ENCODE measurements at places on chromosomes 7 and 10. TPM values are rescaled to one million over a fixed set of nuclear protein-coding genes. Genes with fewer than 3 reads are reported as not detected.

DNA sequence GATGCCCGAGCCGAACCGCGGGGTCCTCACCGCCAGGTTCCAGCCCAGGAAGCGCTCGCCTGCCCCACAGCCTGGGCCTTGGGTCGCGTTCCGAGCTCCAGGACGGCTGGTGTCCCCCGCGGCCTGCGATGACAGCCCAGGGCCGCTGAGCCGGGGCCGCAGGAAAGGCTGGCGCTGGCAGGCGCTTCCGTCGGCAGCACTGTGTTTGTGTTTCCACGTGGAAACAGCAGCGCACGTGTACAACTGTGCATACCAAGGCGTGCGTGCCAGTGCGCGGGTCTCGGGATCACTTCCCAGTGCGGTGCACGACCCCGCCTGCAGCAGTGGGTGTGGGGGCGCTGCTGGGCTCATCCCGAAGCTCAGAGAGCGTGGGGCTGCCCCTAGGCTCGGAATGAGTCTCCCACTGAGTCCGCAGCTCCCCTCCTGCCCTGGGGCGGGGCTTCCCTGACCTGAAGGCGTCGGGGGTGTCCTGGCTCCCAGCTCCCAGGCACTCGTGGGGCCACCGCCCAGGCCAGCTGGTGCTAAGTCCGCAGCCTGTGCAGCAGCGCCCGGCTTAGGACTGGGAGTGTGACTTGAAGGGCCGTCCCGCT, 17.2 kb downstream of the AP5Z1 start:
- no peak for DNase-seq

DNA sequence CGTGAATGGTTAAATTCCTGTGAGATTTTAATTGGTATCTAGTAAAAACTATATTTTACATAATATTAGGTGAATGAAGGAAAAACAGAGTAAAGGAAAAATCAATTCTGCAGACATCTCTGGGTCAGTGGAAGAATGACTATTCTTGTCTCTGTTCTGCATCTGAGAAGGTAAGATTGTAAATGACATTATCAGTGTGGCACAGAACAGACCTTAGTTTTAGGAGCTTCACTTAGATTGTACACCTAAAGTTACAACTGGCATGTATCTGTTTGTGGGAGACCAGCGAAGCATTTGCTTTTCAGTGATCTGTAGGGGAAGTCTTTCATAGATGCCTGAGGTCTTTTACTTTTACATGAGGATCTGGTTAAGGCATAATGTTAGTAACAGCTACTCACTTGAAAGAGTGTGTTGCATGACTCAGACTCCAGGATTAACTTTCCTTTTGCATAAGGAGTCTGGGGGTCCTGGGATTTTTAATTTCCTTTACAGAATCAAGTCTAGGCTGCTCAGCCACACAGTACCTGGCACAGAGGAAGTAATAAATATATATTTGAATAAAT, 56.2 kb downstream of the JMJD1C start:
- DNase-seq: no peak

- no peak for DNase-seq
These were observed 1.3 kb upstream of the EEF1AKMT2 start for GRCh38 chr10:124792998-124793352.

- DNase-seq: no peak
These were observed 355.2 kb upstream of the LRGUK start for GRCh38 chr7:133771788-133772419.

DNA sequence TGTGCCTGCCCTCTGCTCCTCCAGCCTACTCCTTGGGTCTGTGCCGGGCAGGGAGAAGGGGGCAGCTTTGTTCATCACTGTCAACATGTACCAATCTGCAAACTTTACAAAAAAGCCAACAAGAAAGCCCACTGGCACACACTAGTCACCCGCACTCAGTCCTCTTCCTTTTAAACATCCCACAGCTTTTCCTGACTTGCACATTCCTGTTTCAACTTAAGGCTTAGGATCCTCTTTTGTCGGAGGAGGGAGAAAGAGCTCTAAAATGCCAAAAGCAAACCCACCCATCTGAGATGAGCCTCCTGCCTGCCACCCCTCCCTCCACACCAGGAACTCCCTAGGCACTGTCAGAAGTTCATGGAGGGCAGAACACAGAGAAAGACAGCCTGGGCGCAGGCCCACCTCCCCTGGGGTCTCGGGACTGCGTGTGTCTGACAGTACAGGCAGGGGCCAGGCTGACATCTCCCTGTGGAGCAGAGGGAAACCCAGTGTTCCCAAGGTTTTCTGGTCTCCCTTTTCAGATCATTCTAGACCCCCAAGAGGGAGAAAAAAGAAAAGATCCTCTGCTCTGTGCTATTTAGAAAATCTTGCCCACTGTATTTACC, 5.4 kb downstream of the PDIA4 start:
- no peak for DNase-seq

DNA sequence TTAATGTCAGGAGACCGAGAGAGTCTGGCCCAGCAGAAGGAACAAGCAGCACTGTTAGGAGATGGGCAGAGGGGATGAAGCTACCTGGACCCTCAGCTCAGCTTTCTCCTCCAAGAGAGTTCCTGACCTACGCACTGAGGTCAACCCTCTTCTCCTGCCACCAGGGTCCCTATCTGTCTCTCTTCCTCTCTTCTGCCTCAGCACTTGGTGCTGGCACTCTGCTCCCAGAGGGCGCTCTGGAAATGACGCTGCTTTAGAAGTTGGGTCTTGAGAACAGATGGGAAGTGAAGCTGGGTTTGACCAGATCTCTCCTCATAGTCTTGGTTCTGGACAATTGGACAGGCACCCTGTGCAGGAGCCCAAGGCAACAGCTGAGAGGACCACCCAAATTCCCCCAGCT, 216.0 kb upstream of the AGK start:
- no peak for DNase-seq

DNA sequence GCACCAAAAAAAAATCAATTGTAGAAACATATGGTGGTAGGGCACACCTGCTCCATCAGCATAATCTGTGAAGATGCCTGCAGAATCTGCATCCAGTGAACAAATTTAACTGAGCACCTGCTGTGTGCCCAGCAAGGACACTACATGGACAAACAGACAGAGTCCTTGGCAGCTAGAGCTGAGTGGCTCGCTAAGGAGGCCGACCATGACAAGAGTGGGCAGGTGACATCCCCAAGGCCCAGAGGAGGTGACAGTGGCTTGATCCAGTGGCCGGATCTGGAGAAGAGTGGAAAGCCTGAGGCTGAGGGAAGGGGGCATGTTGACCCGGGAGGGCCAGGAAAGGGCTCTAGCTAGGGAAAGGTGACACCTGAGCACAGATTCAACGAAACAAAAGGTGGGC, 68.1 kb downstream of the MAD1L1 start:
- peak; percentile 29 for DNase-seq

DNA sequence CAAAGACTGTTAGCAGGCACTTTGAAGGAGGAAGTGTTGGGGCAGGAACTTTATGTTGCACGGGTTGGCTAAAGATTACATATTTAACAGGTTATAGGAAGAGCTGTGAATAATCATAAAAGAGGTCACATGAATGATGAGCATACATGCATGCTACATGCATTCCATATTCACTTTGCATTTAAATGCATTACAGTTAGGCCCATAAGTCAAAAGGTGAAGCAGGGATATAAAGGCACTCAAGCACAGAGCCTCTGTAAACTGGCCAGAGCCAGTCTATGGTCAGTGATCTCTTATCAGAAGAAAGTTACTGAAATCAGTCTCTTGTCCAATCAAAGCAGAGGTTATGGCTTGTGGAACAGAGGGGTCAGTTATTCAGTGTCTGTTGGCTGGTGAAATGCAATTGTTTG, 7.3 kb upstream of the ANKRD7 start:
- no peak for DNase-seq

DNA sequence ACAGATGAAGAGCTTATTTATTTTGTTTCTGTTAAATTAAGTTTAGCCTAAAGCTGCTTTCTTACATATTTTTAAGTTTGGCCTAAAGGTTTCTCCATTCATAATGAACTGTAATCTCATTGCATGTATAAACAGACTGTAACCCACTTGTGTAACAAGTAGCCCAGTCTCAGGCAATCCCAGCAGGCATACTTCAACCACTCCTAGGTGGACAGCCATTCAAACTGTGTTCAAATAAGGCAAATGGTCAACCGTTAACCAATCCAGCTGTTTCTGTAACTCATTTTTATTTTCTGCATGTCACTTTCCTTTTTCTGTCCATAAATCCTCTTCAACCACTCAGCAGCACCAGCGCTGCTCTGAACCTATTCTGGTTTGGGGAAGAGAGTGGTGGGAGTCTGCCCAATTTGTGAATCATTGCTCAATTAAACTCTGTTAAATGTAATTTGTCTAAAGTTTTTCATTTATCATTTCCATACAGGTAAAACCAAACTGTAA, 35.9 kb downstream of the PHYHIPL start:
- DNase-seq: no peak

DNA sequence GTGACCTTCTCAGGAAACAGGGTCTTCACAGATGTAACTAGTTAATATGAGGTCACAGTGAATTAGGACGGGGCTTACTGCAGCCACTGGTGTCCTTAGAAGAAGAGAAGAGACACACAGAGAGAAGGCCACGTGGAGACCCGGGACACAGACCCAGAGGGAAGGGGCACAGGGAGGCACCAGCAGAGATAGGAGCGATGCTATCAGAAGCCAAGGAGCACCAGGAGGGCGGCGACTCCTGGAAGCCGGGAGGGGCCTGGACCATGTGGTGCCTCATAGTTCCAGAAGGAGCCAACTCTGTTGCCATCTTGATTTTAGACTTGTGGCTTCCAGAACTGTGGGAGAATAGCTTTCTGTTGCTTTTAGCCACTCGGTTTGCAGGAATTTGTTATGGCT, 505.9 kb downstream of the TCERG1L start:
- peak; percentile 20 for DNase-seq

DNA sequence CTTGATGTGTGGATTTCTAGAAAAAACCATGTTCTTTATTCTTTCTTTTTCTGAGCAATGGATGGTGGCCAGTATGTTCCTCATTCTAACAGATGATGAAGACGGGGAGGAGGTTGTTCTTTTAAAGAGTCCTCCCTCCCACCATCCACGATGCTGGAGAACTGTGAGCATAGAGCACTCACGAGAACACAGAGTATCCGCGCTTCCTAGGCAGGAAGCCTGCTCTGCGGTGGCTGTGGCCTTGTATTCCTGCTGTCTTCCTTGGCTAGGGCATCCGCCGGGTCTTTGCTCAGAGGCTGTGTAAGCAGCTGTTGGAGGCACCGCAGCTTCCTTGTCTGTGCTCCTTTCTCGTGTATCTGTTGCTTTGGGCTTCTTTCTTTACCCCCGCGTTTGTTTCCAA, 214.2 kb downstream of the CCDC3 start:
- no peak for DNase-seq

DNA sequence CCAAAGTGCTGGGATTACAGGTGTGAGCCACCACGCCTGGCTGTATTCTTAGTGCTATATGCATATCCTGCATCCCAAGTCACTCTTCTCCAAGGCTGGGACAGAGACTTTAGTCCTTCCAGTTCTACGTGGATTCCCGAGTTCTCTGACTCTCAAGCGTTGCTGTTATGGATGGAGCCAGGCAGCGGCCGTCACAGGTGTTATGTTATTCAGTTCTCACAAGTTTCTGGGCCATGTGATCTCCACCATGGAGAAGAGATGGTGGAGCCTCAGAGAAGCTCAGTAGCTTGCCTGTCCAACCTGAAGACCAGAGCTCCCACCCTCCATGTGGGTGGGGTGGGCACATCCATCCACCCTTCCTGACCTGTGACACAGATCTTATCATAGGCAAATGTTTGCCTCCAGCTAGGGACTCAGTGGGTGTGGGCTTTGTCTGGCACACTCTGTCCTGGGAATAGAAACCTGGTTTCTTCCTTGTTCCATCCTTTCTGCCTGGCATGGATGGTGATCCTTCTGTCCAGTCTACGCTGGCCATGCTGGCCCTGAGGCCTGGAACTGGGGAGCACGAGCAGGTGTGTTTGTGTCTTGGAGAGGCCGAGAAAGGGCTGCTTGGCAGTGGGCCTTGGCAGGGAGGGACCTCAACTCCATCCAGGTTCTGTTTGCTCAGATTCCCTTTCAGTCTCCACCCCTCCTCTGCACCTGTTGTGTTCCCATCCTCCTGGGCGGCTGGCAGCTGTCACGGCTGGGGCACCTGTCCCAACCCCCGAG, 55.3 kb downstream of the NEURL1 start:
- DNase-seq: peak; percentile 48

DNA sequence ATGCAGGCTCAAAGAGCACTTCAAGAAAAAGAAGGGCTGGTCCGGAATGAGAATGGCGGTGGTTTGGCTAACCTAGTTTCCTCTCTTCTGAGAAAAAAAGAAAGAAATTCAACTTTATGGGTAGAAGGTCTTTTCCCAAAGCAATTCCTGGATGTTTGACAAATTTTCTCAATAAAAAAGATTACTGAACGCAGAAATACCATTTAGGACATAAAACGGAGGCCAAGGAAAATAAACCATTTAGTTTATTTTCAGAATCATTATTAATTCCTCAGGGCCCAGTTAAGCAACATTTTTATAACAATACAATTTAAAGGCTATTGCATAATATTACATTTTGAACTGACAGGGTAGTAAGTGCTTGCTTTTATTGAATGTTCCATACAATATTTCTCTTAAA, 284.6 kb upstream of the ANKRD30A start:
- DNase-seq: no peak

GRCh38 chr10:44985175-44985681, 6.6 kb upstream of the DEPP1 start:
- DNase-seq: no peak

DNA sequence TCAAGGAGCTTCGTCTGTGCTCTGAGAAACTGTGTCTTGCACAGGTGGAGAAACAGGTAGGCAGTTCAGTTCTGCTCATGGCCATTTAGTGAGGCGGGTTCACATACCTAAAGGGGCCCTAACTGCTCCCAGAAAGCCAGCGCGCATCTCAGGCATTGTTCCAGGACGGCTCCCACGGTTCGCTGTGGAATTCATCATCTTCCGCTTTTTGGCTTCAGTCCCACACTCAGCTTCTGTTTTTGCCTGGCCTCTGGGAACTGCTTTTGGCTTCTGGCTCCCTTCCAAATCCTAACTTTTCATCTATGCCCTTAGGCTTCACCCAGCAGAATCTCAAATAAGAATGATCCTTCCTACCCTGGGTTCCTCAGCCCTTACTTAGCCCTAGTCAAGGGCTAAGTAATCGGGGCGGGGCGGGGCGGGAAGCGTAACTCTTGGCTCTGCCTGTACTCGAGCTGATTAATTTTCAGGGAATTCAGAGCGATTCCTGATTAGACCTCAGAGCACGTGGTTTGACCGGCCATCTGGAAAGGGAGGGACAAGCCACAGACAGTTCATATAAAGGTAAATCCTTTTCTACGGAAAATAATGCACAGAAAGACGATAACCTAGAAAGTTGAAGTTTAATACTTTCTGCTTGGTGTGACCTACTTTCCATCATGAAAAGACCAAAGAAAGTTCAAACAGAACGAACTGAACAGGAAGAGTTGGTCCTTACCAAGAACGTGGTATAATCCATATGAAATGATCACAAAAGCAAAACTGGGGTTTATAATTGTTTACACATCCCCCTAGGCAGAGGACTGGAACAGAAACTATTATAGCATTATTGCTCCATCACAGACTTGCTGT, 105.7 kb downstream of the ST8SIA6 start:
- no peak for DNase-seq

Gene EFCAB10
- 1.6 TPM for total RNA-seq

Gene KIF11
- total RNA-seq: 0.93 TPM

Gene ZNF736
- 13.5 TPM for total RNA-seq

Gene HABP2
- total RNA-seq: 3.6 TPM

Gene MYH16
- not detected for total RNA-seq

Gene GPR141
- 4.0 TPM for total RNA-seq

Gene AZGP1
- total RNA-seq: 87.7 TPM

Gene DAGLB
- total RNA-seq: 34.7 TPM

Gene ARHGAP12
- total RNA-seq: 27.2 TPM

Gene GPC2
- total RNA-seq: 0.49 TPM

Gene EMX2
- total RNA-seq: not detected

Gene LLCFC1
- not detected for total RNA-seq

Gene TRIM50
- 0.20 TPM for total RNA-seq

Gene FAM241B
- 5.2 TPM for total RNA-seq

Gene HOXA1
- total RNA-seq: 0.75 TPM

Gene AQP1
- 1,132 TPM for total RNA-seq

Gene PTN
- total RNA-seq: 5.4 TPM
